ENCODE measurements at places on chromosomes 7 and 10.

DNA sequence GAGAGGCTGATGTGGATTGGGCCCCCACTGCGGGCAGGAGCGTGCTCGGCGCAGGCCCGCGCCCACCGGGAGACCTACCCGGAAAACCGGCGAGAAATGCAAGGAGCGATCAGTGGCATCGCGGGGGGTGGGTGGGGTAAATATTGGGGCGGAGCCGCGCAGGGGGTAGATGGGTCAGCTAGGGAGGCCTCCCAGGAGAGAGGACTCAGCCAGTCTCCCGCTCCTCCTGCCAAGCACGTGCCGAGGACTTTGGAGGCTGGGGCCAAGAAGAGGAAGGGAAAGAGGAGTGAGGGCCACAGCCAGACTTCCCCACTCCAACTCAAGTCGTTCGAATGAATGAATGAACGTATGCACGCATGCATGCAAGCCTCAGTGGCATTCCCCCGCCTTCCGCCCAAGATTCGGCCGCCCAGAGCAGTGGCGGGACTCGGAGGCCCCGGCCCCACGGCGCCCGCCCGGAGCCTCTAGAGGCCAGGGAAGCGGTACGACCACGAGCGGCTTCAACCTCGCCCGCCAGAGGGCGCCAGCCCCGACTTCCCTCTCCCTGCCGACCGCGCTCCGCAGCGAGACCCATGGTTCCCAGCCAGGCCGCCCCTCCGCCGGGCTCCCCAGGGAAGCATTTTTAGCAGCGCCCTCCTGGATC, 3.6 kb downstream of the NPM3 start:
- DNase-seq, result peak; percentile 78

DNA sequence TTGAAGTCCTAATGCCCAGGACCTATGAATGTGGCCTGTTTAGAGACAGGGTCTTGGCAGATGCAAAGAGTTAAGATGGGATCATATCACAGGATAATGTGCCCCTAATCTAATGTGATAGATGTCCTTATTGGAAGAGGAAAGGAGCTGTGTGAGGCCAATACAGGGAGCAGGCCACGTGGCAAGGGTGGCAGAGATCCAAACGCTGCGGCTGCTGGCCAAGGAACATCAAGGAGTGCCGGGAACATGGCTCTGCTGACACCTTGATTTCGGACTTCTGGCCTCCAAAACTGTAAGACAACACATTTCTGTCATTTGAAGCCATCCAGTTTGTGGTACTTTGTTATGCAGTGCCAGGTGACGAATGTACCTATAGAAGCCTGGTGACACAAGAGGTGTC, 37.7 kb upstream of the EZH2 start:
- DNase-seq, result no peak

DNA sequence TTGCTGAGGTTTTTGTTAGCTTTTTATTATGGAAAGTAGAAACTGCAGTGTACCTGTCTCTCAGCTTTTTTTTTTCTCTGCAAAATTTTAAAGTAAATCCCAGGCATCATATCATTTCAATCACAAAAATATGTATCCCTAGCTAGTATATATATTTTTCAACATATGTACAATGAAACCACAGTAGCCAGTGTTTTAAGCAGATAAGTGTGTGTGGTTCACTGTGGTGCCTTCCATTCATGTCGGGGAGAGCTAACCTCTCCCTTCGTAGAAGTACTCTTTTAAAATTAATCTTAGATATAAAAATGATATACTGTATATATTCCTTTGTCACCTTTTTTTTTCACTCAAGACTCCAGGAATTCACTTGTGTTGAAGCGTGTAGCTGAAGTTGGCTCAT, 22.7 kb downstream of the CUL1 start:
- DNase-seq, result no peak

DNA sequence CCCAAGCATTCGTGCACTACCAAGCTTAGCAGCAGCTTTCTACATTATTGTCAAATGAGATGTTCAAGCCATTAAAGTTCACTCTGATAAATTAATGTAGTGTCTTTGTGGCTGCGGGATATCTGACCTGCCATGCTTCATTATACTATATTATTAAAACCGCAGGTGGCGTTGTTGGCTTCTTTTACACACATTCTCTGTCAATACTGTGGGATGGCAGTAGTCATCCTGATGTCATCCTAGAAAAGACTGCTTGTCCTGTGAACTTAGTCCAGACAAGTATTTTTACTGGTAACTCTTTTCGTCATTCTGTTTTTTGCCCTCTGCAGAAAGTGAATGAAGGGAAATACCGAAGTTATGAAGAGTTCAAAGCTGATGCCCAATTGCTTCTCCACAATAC, 103.9 kb downstream of the ZMYND11 start:
- no peak for DNase-seq

DNA sequence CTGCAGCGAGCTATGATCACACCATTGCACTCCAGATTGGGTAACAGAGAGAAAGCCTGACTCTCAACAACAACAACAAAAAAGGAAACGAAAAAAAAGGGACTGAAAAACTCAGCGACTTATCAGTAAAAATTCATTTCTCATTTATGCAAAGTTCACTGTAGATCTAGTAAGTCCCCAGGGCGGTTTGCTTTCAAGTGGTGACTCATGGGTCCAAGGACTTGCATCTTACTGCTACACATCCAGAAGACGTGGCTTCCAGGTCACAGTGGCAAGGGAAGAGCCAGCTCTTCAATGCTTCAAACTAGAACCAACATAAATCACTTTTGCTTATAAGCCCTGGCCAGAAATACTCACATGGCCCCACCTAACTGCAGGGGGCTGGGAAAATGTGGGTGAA, 178.3 kb upstream of the AUTS2 start:
- no peak for DNase-seq

GRCh38 chr10:84012831-84013458, 126.4 kb upstream of the GHITM start:
- DNase-seq, result no peak

GRCh38 chr10:3192856-3193635, 20.5 kb upstream of the PITRM1 start:
- peak; percentile 27 for DNase-seq
